Activated effector memory CD4-positive, alpha-beta T cell treated with Interleukin-2 at 50 U/mL for 16 hours (primary cell): ENCODE measurements at places on chromosomes 1 and 21.

DNA sequence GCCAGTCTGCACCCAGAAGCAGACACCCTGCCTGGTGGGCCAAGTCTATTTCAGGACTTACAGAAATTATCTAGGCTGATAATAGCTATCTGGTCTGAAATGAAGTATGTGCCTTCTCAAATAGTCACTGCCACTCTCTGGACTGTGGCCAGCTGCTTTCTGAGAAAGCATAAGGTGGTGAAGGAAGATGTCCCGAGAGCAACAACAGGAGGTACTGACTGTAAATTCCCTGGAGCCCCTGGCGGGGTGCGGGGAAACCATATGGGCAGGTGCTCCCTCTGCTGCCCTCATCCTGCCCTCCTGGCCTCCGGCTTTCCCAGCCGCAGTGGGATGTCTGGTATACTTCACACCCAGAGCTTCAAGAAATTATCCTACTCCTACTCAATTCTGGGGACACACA is 86.8 kb downstream of the TGFBR3 start:
- DNase-seq: no peak

DNA sequence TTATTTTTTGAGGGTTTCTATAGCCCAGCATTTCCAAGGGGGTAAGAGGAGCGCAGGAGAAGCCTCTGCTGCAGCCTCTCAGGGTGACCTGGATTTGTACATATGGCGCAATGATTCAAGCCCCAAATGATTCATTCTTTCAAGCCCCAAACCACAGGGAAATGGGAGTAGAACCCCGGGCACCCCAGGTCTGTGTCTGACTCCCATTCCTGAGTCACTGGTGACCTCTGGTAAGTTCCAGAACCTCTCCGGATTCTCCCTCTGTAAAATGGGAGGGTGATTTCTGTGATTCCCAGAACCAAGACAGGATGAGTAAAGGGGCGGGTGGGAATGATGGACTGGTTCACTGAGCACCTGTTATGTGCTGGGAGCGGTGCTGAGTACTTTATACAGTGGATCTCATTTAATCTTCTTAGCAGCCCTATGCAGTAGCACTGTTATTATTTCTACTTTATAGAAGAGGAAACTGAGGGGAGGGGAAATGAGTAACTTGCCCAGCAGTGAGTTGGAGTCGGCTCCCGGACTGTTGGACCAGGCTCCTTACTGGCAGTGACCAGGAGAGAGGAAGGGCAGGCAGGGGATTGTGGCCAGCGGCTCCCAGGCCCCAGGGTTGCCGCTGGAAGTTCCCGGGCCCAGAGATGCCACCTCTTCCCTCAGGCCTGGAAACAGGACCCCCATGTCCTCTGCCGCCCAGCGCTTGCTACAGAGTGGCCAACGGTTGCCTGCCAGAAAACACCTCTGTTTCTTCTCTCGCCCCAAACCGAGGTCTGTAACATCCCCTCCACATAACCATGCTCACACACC is 20.3 kb upstream of the SLC26A9 start:
- no peak for DNase-seq

- no peak for DNase-seq
Measured at GRCh38 chr21:41792711-41793110, 25.9 kb upstream of the RIPK4 start.

DNA sequence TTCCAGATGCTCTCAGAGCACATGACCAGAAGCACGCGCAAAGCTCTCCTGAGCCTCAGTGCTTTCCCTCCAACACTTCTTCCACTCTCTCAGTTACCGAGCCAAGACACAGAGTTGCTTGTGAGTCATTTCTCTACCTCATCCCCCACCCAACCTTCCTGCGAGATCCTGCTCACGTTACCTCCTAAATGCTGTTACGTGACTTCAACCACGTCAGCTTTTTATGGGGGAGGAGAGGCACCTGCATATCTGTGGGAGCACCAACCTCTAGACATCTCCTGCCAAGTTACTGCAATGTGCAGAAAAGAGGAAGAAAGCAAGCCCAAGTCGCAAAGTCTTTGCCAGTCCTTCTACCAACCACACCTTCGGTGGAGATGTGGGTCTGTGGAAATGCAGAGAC is 27.2 kb upstream of the ERG start:
- DNase-seq: no peak

DNA sequence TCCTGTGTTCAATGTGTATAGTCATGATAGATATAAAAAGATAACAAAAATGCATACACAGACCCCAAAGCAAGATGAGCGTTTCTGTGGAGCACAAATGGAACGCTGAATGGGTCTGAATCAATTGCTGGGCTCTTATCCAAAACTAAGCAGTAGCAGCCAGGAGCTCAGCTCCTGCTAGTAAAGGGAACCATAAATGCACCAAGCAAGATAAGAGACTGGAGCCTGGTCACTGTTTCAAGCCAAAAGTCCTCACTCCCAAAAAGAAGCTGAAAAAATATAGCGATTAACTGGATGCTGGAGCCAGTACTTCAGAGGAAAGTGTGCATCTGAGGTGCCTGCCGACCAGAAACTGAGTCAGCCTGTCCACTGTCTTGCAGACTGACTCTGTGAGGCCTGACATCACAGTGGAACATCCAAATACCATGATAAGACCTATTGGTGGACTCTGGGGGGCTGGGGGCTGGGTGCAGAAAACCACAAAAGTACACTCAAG is 68.9 kb downstream of the LRRC8C start:
- no peak for DNase-seq

DNA sequence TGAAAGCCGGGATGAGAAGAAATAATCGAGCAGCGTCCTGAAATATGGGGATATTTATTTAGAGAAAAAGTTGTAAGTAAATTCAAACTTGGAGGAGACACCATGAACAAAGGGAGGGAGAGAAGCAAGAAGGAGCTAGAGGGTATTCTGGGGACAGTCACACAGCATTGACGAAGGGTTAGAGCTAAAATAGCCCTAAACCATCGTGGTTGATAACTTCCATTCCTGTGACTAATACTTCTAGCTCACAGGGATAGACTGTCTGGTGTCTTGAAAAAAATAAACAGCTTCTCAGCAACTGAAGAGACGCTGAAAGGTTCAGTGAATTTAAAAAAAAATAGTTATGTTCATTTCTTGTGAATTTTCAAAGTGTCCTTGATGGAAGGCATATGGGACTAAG is 86.7 kb downstream of the LRRC53 start:
- DNase-seq: no peak
